ENCODE measurements at places on chromosomes 7 and 10.
A peak's percentile ranks its signal among the peaks of the same experiment; 100 is the strongest.

DNA sequence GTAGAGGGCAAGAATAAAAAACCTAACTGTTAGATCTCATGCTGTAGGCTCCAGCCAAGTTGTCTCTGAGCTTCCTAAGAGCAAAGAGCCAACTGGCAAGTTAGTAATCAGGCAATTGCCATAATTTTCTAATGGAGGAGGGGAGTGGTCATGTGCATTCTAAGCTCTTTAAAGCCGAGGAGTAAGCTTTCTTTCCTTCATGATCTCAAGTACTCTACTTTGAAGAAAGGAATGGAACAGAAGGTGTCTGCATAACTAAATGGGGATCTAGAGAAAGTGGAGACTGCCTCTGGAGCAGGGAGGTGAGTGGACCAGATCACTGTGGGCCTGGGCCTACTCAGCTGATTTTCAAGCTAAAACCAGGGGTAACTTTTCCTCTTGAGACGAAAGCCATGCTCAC lies 37.7 kb upstream of the TOMM7 start:
- DNase-seq = no peak

DNA sequence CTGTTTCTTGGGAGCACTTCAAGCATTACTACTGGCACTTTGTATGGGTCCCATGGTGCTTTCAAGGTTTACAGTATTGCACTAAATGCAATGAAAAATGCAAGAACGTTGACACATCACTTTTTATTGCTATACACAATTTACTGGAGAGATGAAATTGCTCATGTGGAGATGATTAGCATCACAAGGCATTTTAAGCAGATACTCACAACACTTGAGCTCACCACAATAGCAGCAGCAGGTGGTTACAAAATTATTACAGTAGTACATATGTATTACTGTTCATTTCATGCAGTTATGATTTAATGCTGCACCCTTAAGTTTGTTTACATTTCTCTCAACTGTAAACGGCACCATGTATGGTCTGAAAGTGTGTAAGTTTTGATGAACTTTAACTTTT lies 537.7 kb downstream of the GRM8 start:
- no peak for DNase-seq

- DNase-seq = no peak
Measured at GRCh38 chr7:131586259-131586658, 29.8 kb upstream of the PODXL start.

- no peak for DNase-seq
Measured at GRCh38 chr10:109914966-109915365, 8.3 kb downstream of the XPNPEP1 start.

- DNase-seq = no peak
Measured at GRCh38 chr10:34484164-34484563, 330.9 kb downstream of the PARD3 start.

DNA sequence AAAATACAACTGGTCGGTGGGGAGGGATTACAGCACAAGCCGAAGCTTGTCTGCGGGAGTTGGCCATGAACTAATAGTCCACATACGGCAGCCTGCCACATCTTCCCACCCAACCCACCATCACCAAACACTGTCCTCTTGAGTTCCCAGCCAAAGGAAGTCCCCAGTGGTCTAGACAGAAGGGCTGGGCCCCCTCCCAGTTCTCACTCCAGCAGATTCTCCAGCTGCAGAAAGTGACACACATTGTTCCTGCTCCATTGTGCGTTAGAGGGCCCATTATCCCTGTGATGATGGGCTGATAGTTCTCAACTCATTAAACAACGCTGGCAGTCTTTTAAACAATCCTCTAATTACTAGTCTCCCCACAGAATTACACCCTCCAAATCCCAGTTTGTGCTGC lies 148.0 kb downstream of the FGFR2 start:
- peak; percentile 31 for DNase-seq

- no peak for DNase-seq
Measured at GRCh38 chr10:97197030-97197500, 11.3 kb upstream of the SLIT1 start.

DNA sequence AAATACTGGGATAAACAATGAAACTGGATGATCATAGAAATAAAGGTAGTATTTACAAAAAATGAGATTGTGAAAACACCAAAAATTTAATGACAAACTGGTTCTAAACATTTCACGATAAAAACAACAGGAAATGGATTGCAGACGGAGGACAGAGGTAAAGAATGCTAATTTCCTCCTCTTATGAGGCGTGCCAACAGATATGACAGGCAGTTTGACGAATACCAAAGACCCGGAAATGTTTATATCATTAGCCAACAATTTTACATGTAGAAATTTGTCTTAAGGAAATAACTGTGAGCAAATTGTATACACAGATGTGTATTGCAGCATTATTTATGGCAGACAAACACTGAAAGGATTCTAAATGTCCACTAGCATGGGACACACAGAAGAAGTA lies 162.0 kb upstream of the MGMT start:
- DNase-seq = no peak

GRCh38 chr7:727104-727805 lies at the start of gene PRKAR1B:
TSS of gene PRKAR1B (minus strand) at chr7:727281. CDS start at chr7:711505, 15,776 bp downstream.
- DNase-seq = peak; percentile 27

GRCh38 chr10:33333260-33334101 lies 986 bp downstream of the NRP1 start:
- DNase-seq = no peak

DNA sequence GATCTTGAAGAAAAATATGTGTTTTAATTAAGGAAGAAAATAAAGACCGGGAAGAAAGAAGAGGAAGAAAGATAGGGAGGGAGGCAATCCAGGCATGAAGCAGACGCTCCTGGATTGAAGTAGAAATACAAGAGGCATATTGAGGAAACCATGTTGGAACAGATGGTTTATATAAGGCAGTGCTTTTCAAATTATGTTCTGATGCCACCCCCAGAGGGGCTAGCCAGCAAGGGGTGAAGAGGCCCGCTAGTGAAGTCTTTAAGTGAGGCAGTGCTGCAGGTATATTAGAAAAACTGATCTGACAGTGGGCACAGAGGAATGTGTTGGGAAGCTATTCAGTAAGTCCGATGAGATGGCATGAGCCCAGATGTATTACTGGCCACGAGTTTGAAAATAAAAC lies 40.1 kb downstream of the REEP3 start:
- no peak for DNase-seq

DNA sequence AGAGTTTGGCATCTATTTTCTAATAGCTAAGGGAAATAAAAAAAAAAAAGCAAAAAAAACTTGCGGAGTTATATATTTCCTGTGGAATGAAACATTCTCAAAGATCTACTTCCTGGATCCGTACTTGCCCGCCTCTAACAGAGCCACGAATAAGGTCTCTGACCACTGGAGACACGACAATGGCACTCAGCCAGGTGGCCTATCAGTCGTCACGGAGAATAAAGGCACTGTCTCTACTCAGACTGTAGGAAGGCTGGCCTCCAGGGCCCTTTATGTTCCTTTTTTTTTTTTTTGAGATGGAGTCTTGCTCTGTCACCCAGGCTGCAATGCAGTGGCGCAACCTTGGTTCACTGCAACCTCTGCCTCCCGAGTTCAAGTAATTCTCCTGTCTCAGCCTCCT lies 58.7 kb downstream of the RGS10 start:
- no peak for DNase-seq

DNA sequence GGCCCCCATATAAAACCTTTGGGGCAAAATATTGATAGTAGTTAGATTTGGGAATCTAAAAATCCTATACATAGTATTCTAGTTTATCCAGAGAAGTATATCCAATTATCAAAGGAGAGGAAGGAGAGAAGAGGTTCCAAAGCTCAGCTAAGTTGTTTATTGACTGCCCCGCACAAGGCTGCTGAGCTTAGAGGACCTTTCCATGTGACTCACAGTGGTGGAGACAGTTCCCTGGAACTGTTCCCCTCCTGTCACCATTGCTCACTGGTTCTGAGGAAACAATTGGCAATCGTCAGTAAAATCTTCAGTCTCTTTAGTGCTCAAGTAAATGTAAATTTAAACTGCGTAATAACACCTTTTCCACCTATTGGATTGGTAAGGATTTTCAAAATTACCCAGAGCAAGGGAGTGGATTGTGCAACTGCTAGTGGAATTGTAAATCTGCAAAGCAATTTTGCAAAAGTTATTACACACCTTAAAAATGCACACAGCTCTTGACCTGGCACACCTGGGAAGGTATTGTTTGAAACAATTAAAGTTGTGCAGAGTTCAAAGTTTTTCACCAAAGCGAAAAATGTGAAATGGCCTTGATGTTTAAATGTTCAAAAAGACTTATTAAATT lies 63.1 kb downstream of the EEPD1 start:
- DNase-seq = no peak
